GM23338 (cell line): ENCODE measurements at places on chromosomes 1 and 21. TPM values are rescaled to one million over a fixed set of nuclear protein-coding genes. Genes with fewer than 3 reads are reported as not detected.

ANKRD13C gene
- polyA plus RNA-seq = 10.4 and 12.3 TPM in 2 replicates

MED8 gene
- polyA plus RNA-seq = 23.6 and 25.7 TPM in 2 replicates

KRTAP19-5 gene
- not detected in 2 replicates for polyA plus RNA-seq

C1QTNF12 gene
- 4.1 and 4.2 TPM in 2 replicates for polyA plus RNA-seq

NPHS2 gene
- polyA plus RNA-seq = not detected in 2 replicates

FNDC10 gene
- 7.7 and 8.6 TPM in 2 replicates for polyA plus RNA-seq

KCNE2 gene
- 0.49 and 0.55 TPM in 2 replicates for polyA plus RNA-seq

ADAMTS5 gene
- 0.16 and 0.32 TPM in 2 replicates for polyA plus RNA-seq

HTR6 gene
- 0.14 and 0.26 TPM in 2 replicates for polyA plus RNA-seq

PPM1J gene
- polyA plus RNA-seq = 17.9 and 19.0 TPM in 2 replicates

ITLN2 gene
- 7.2 and 8.0 TPM in 2 replicates for polyA plus RNA-seq

TMEM81 gene
- 4.5 and 5.5 TPM in 2 replicates for polyA plus RNA-seq

CTBS gene
- 2.9 and 4.3 TPM in 2 replicates for polyA plus RNA-seq

DIRAS3 gene
- 0.40 and 0.54 TPM in 2 replicates for polyA plus RNA-seq

NEGR1 gene
- polyA plus RNA-seq = 0.57 and 0.66 TPM in 2 replicates

TMCC2 gene
- 2.6 and 3.1 TPM in 2 replicates for polyA plus RNA-seq

FOXD3 gene
- 13.8 and 14.3 TPM in 2 replicates for polyA plus RNA-seq

GFI1 gene
- polyA plus RNA-seq = 0.12 TPM in 1 of 2 replicates, not detected in the other

MANEAL gene
- 2.2 and 2.3 TPM in 2 replicates for polyA plus RNA-seq

CDA gene
- 13.6 and 16.4 TPM in 2 replicates for polyA plus RNA-seq

TSPEAR gene
- polyA plus RNA-seq = 0.45 and 0.92 TPM in 2 replicates

FCER1G gene
- 0.57 and 1.1 TPM in 2 replicates for polyA plus RNA-seq

PRDX1 gene
- polyA plus RNA-seq = 2,149 and 2,351 TPM in 2 replicates

TNFAIP8L2 gene
- polyA plus RNA-seq = 0.40 and 0.49 TPM in 2 replicates

IFI44L gene
- polyA plus RNA-seq = 0.23 TPM in 1 of 2 replicates, not detected in the other

ITGB2 gene
- 0.40 and 0.44 TPM in 2 replicates for polyA plus RNA-seq

CCDC27 gene
- polyA plus RNA-seq = 0.18 TPM in 1 of 2 replicates, not detected in the other

AKR7A3 gene
- polyA plus RNA-seq = 0.24 and 0.86 TPM in 2 replicates

RSPO1 gene
- 0.11 and 0.12 TPM in 2 replicates for polyA plus RNA-seq

PTPN7 gene
- 0.33 TPM in 1 of 2 replicates, not detected in the other for polyA plus RNA-seq

LCE6A gene
- not detected in 2 replicates for polyA plus RNA-seq

DNAJC28 gene
- 3.8 and 6.6 TPM in 2 replicates for polyA plus RNA-seq

LIN28A gene
- polyA plus RNA-seq = 604 and 648 TPM in 2 replicates

PRR9 gene
- not detected in 2 replicates for polyA plus RNA-seq

AMY2A gene
- not detected in 2 replicates for polyA plus RNA-seq

DIO1 gene
- 0.27 TPM in 1 of 2 replicates, not detected in the other for polyA plus RNA-seq

C1orf53 gene
- 3.8 and 4.1 TPM in 2 replicates for polyA plus RNA-seq

COL6A1 gene
- 76.0 and 84.5 TPM in 2 replicates for polyA plus RNA-seq
